GM19239 (cell line): ENCODE measurements at places on chromosomes 12 and 14.

- no peak for DNase-seq
Measured at GRCh38 chr12:89350630-89351488, 1.4 kb downstream of the DUSP6 start.

DNA sequence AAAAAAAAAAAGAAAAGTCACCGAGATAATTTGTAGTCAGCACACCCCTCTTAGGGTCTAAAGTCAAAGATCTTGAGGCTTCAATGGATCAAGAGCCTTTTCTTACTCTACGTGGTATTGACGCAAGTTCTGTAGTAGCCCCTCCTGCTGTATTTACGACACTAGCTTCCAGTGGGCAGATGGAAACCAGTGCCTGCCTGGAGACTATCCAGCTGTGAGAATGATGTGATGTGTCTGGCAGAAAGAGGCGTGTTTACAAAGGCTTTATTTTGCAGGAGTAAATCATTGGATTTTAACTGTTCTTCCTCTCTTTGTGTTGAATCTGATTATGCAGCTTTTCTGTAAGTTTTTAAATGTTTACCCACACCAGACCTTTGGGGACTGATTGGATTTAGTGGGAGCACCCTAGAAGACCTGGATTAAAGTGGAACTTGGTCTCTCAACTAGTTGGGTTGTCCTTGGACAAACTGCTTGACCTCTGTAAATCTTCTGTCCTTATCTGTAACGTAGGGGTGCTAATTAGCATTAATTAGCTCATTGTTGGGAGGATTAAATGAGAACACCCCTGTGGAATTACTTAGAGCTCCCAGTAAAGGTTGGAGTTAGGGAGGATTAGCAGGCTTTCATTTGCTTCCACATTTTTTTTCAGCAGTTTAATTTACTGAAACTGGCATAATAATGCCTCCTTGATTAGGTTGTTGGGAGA is 72.4 kb downstream of the RASSF3 start:
- no peak for DNase-seq

DNA sequence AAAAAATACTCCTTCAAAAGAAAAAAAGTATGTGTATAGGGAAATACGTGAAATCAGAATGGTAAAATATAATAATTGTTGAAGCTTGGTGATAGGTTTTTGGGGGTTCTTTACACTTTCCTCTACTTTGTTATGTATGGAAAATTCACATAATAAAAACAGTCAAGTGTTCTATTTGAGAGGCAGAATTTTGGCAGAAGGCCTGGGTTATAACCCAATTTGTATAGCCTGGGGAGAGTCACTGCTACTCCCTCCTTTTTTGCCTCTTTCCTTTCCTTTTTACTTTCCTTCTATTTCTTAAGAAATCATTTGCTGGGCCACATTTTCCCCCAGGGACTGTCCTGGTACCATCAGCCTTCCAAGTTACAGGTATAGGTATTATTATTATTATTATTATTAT is 105.7 kb downstream of the CRADD start:
- DNase-seq = no peak

DNA sequence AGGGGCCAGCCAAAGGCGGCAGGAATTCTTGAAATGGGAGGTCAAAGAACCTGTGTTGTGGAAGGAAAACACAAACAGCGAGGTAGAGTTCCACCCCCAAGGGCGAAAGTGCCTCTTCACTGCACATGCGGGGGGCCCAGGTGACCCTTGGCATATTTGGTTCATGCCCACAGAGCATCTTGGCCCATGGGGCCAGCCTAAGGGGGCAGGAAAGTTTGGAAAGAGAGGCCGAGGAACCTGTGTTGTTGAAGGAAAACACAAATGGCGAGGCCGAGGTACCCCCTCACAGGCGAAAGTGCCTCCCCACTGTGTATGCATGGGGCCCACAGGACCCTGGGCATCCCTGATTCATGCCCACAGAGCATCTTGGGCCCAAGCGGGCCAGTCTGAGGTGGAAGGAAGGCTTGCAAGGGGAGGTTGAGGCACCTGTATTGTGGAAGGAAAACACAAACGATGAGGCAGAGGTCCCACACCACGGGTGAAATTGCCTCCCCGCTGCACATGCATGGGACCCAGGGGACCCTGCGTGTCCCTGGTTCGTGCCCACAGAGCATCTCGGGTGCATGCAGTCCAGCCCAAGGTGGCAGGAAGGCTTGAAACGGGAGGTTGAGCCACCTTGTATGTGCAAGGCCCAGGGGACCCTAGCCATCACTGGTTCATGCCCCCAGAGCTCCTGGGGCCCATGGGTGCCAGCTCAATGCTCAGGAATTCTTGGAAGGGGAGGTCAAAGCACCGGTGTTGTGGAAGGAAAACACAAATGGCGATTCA is 384.1 kb downstream of the ALG10 start:
- no peak for DNase-seq

DNA sequence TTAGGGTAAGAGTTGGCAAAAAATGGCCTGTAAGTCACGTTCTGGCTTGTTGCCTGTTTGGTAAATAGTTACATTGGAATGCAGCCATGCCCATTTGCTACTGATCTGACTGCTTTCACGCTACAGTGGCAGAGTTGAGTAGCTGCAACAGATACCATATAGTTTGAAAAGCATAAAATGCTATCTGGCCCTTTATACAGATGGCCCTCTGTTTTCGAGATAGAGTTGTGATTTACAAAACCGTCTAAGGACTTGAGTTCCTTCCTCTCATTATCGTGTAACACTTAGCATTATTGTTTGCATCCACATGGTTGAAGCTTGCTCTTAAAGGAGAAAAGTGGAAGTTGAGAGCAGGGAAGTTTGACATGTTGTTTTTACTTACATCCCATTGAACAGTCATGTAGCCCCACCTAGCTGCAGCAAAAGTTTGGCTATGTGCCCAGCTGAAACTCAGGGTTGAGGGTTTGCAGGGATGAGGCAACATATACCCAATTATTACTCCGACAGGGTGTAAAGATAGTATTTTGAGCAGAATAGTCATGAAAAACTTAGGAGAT is 11.3 kb upstream of the SCFD1 start:
- DNase-seq = no peak

DNA sequence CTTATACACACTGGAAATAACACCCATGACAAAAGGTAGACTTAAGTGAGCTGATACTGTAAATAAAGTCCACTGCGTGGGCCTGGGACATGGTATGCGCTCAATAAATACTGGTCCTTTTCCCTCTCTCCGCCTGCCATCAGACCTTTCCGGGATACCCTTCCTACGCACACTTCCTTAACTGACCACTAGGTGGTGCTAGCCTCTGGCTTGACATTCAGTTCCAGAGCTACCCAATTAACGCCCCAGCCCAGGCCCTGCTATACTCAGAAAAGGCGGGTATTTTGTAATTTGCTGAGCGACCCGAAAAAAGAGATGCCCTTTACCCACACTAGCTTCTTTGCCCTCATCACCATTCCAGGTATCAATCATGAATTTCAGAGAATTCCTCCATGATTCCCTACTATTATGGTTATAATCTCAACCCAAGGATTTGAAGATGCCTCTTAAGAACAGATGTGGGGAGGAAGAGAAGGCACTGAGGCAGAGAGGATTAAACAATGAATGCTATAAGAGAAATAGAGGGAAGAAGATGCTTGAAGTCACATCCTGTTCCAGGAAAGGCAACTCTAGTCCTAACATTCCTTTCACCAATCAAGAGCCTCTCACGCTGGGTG is 3.9 kb upstream of the LRP1 start:
- peak; percentile 69 for DNase-seq

- DNase-seq = no peak
Measured at GRCh38 chr12:24573621-24574020, 375.3 kb downstream of the BCAT1 start.

- no peak for DNase-seq
Measured at GRCh38 chr14:31059152-31059924, 33.2 kb upstream of the STRN3 start.

DNA sequence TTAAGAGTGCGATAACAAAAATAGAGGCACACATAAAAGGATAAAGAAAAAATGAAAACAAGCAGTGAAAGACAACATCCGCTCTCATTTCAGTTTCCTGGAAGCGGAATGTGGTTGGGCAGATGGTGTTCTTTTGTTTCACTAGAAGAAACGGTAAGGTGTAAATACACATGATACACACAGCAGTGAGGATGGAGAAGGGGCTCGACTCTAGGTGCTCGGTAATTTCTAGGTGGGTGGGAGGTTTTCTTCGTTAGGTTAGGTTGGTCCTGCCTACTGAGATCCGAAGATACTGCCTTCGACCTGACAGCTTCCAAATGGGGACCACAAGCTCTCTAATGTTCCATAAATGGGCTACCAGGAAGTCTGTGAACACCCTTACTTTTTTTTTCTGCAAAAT is 1082.5 kb downstream of the BCL11B start:
- DNase-seq = no peak
